ENCODE measurements at places on chromosomes 13 and 19.
A peak's percentile ranks its signal among the peaks of the same experiment; 100 is the strongest.

GRCh38 chr19:44746946-44747738, 1.4 kb upstream of the BCL3 start:
- peak; percentile 70 for DNase-seq

GRCh38 chr13:75410207-75410606, 71.8 kb downstream of the TBC1D4 start:
- no peak for DNase-seq

- DNase-seq: no peak
Observed at GRCh38 chr13:24142886-24143285, 17.6 kb upstream of the SPATA13 start.

DNA sequence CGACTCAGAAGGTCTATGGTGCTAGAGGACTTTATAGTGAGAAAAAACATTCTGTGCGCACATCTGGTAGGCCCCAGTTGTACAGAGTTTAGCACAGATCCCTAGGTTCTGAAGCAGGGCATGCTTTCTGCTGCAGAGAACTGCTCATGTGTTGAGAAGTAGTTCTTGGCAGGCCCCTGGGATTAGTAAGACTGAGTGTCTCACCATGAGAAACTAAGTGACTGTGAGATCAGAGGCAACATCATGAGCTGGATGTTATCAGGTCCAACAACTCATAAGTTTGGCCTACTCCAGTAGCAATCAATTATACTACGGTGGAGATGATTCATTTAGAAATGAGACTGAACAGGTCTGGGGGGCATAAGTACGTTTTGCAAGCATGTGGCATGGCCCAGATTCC, 507.4 kb upstream of the KLF12 start:
- no peak for DNase-seq

DNA sequence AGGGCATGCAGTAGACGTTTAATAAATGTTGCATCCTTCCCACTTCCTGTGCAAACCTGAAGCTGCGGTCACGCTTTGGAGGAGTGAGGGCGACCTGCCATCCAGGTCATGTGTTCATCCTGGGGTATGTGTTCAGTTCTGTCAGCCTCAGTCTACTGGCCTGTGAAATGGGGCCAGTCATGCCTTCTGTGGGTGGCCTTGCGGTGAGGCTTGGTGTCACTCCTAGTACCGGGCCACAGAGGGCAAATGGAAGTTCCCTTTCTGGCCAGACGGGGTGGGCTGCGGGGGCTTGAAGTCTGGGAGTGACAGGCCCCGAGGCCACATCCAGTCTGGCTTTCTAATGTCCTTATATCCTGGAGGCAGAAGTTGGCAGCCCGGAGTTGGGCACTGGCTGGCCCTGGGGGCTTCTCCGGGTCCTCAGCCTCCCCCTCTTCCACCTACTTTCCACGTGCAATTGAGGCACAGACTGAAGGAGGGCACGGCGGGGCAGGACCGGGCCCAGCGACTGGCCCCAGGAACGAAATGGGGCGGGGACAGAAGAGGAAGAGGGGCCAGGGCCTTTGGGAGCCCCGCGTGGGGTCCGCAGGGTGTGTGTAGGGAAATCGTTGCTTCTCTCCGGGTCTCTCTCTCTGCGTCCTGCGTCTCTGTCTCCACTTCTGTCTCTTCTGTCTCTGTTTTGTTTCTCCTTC, 11.1 kb downstream of the PDE4A start:
- DNase-seq: no peak

DNA sequence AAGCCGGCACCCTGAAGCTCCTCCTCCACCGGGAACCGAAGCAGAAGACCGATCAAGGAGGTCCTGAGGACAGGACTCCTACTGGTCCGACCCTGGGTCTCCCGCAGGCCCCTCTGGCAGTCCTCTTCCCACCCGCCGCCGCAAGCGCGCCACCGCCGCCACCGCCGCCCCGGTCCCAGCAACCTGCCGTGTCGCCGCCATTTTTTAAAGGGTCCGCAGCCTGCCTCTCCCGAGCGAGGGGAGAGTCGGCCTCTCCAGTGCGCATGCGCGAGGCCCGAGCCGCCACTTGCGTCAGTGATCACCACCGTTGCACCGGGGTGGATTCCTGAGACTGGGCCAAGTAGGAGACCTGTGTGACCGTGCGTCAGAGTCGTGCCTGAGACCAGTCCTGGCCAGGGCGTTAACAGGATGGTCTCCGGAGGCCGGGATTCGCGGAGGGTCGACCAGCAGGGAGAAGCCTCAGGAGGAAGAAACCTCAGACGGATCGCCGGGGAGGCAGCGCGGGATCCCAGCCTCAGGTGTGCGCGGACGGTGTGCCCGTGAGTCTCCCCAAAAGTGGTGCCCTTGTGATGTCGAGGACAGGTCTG, 51.6 kb downstream of the ZNF146 start:
- DNase-seq: no peak

DNA sequence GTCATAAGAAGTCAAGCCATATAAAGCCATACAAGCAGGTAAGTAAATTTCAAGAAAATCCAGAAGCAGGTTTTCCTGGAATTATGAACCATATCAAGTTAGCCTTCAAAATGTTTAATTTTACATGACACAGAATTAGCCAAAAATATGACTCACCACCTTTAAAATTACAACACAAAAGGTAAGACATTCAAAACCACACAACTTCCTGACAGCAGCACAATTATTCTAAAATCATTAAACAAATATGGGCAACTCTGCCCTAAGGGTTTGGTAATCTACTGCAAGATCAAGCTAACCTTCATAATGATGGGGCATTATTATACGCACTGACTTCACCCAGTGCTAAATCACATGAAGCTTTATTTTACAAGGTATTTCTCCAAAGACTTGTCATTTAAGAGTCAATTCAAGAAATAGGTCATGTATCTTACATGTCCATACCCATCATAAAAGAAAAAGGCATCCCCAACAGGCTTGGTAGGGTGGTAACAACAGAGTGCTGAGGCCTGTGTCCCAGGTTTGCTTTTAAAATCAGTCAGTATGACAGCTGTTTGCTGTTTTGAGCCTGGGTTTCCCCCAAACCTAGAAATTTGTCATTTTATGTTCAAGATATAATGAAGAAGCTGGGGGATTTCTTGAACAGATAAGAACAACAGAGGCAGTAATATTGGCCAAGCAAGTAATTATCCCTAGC, 15.2 kb downstream of the RCBTB1 start:
- DNase-seq: no peak

DNA sequence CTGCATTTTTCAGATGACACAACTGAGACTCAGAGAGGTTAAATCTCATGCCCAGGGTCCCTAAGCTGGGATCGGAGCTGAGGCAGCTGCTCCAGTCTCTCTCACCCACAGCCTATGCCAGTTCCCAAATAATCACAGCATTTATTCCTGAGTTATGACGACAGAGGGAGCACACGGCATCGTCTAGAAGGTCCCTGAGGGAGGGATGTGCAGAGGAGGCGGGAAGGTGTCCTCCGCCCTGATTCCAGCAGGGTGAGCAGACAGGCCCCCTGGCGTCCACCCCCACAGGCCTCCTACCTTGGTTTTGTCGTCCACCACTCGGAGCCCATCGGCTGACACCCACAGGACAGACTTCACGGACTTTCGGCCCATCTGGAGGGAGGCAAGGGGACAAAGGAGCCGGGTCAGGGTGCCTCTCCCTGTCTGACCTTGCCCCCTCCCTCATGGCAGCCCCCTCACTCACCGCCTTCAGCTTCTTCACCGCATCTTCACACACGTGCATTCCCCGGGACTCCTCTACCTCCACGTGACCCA, 8.0 kb downstream of the NUMBL start:
- DNase-seq: no peak

GRCh38 chr19:10001899-10002298, 8.4 kb downstream of the COL5A3 start:
- no peak for DNase-seq

- no peak for DNase-seq
Observed at GRCh38 chr13:27631156-27631555, 9.5 kb downstream of the POLR1D start.

DNA sequence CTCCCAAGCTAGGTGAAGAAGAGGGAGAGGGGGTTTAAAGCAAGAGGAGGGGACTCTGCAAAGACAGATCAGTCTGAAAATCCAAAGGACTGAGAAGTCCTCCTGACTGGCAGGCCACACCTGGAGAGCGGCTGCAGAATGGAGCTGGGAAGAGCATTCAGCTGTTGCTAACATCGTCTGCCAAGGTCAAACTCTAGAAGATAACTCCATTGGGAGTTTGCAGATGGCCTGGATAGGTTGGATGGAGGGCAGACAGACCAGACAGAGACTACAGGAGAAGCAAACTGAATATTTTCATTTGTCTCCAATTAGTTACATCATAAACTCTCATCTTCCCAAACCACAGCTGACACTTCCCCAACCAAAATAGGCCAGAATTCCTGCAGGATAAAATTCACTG, 19.9 kb upstream of the SHISA2 start:
- DNase-seq: no peak

GRCh38 chr13:42970824-42971690, 21.0 kb downstream of the EPSTI1 start:
- no peak for DNase-seq

- no peak for DNase-seq
Observed at GRCh38 chr13:103002279-103002678, 63.9 kb downstream of the SLC10A2 start.

DNA sequence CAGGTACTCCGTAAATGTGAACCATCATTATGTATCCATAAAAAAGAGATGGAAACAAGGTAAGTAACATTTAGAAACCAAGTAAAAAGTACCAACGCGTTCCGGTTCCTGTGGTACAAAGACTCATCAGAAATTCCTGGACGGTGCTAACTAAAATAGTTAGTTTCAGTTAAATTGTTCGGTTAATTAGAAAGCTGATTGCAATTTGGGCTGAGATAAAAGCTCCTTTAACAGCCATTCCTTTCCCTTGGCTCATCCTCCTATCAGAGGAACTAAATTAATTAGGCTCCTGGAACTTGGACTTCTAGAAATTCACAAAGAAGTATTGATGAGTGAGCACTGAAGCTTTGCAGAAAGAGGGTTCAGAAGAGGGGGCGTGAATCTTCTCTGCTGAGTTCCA, 63.5 kb downstream of the SOX1 start:
- no peak for DNase-seq

DNA sequence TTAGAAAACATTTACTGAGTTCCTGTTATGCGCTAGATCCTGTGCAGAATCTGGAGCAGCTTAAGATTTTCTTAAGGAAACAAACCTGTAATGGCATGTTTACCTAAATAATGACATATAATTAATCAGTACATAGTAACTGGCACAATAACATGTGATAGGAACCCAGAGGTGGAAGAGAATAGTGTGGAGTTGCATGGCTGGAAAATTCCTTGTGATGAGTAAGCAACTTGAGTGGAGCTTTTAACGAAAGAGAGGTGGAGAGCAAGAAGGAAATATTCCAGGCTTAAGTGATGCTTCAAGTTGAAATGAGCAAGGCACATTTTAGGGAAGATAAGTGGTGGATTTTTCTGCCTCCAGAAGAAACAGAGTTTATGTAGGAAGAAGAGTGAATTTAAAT, 9.2 kb upstream of the GPC5 start:
- DNase-seq: no peak

DNA sequence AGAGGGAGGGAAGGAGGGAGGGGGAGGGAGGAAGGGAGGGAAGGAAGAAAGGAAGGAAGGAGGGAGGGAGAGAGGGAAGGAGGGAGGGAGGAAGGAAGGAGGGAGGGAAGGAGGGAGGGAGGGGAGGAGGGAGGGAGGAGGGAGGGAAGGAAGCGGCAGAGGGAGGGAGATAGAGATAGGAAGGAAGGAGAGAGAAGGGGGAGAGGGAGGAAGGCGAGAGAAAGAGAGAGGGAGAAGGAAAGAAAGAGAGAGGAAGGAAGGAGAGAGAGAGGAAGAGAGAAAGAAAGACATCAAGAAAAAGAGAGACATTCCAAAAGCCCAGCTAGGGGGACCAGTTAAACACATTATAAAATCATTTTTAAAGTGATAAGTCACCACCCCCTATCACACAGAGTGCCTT, 62.5 kb downstream of the GNG7 start:
- no peak for DNase-seq

- no peak for DNase-seq
Observed at GRCh38 chr19:45166723-45167252, 6.0 kb upstream of the NKPD1 start.

DNA sequence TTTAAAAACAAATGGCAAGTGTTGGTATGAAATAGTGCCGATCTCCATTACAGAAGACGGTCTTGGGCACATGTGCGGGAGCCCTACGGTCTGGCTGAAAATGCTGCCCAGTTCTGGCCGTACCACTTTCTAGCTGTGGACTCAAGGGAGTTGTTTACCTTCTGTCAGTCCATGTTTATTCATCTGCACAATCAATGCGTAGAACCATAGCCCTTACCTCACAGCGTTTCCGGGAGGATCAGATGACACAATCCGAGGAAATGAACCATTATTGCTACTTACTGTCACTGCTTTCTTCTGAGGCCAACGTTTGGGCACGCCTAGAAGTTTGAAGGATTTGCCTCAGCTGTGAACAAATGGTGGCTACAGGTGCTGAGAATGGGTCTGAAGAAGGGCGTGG, 31.2 kb downstream of the GADD45B start:
- no peak for DNase-seq

- DNase-seq: no peak
Observed at GRCh38 chr19:32040236-32040635, 305.2 kb upstream of the ZNF507 start.

DNA sequence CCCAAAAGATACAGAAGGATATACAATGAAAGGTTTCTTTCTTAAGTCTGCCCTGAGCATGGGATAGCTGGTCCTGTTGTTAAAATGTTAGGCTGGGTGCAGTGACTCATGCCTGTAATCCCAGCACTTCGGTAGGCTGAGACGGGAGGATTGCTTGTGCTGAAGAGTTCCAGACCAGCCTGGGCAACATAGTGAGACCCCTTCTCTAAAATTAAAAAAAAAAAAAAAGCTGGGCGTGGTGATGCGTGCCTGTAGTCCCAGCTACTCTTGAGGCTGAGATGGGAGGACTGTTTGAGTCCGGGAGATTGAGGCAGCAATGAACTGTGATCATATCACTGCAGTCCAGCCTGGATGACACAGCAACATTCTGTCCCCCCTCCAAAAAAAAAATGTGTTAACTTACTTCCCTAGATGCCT, 52.5 kb upstream of the SHKBP1 start:
- no peak for DNase-seq

DNA sequence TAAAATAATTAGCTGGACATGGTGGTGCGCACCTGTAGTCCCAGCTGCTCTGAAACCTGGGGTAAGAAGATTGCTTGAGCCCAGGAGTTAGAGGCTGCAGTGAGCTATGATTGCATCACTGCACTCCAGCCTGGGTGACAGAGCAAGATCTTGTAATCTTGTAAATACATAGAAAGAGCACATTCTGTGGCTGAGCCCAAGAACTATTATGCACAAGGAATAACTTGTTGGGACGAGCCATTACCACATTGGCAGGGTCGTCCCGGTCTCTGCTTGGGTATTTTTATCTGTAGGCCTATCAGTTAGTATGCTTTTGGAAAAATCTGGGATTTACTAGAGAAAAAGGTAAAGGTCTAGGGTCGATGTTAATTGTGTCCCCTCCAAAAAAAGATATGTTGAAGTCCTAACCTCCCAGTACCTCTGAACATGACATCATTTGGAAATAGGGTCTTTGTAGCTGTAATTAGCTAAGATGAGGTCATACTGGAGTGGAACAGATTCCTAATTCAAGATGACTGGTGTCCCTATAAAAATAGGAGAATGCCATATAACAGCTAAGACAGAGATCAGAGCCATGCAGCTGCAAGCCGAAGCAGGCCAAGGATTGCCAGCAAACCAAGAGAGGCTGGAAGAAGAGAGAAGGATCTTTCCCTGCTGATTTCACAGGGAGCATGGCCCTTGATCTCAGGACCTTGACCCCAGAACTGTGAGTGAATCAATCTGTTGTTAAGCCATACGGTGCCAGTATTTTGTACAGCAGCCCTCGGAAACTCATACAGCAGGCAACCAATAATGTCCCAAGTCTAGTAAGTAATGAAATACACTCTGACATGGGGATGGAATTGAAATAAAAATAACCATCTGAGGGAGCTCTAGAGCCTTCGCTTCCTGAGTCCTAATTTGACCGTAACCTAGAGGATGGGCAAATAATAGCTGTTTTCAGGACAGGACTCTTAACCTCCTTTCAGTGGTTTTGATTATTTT, 77.0 kb downstream of the TM9SF2 start:
- no peak for DNase-seq

Measured in stimulated activated CD8-positive, alpha-beta memory T cell treated with anti-CD3 and anti-CD28 coated beads, Interleukin-4, amount 100 ng/mL, for 1 hour (primary cell).